Stimulated activated CD8-positive, alpha-beta memory T cell treated with anti-CD3 and anti-CD28 coated beads, Interleukin-4, amount 100 ng/mL, for 24 hours (primary cell): ENCODE measurements at places on chromosomes 11 and 22.

DNA sequence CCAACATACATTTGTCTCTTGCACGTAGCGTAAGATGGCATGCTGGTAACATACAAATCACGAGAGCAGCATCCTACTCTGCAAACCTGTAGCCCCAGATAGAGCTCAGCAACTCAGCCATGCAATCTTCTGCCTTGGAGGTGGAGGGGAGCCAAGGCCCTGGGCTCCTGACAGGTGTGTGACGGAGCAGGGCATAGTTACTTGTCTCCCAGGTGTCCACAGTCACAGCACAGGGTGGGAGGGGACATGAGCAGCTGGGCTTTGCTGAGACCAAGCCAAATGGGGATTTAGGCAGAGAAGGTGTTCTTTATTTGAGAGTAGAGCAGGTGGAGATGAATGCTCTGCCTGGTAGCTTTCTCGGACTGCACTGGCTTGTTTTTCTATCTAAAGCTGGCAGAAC, 111.7 kb downstream of the TEAD1 start:
- DNase-seq = no peak

DNA sequence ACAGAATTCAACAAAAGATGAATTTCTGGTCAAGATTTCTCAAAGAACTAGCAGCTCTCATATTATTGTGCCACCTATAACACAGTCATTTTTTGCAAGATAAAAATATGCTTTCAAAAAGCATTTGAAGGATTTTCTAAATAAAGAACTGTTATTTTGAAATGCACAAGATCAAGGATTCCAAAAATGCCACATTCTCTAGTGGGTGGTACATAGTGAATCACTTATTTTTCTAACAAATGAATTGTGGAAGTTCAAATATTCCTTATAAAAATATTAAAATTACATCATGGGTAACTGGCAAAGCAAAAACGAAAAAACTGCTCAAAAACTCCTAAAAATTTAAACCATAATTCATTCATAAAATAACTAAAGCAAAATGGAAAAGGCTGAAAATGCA, 2.1 kb downstream of the RNF141 start:
- no peak for DNase-seq

- DNase-seq = no peak
These were observed 118.5 kb upstream of the ARHGAP20 start for GRCh38 chr11:110830747-110831146.

DNA sequence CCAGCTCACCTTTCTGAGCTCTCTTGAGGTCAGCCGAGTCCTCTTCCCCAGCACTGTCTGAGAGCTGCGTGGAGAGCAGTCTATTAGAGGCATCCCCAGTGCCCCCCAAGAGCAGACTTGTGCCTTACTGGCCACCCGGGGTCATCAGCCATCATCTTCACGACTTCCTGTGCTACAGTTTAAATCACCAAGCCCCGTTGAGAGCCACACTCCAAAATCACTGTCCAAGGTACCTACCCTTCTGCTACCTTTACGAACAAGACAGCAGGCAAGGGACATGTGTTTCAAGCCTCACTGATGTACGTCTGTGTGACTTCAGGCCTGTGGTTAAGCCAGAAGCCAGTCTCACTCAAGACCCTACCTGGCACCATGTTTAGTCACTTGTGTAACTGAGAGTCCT, 35.1 kb downstream of the MORC2 start:
- no peak for DNase-seq

DNA sequence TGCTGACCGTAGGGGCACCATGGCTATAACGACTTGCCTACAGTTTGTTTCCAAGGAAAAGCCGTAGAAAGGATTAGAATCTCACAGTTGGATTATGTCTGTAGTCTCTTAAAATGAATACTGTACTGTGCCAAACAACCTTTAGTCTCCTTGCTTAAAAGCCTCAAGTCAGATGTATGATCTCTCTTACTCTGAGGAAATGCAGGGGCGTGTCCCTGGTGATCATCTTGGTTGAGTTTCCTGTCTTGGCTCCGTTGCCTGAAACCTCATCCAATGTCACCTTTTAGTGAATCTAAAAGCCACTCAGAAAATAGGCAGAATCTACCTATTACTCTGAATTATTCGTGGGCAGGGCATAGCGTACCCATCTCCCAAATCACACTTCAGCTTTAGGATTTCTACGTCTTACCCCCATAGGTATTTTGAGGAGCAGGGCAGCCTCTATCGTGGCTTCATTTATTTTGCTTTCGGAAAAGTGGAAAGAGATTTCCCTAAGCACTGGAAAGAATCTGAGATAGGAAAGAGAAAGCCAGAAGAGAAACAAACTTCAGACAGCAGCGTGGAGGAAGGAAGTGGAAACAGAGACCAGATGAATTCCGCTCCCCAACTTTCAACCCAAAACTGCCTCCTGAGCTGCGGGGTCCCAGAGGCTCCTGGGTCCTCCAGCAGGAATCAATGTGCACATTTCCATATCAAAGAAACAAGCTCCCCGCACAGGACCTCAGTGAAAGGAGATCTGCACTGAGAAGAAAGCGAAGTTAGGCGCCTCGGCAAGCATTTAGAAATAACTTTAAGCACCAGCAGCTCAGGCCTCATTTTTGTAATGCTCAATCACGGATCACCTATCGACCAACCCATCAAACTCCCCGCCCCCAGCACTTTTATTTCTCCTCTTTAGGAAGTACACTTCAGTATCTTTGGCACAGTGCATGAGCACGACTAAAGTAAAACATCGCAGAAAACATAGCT, 245.8 kb downstream of the ETS1 start:
- DNase-seq = no peak

DNA sequence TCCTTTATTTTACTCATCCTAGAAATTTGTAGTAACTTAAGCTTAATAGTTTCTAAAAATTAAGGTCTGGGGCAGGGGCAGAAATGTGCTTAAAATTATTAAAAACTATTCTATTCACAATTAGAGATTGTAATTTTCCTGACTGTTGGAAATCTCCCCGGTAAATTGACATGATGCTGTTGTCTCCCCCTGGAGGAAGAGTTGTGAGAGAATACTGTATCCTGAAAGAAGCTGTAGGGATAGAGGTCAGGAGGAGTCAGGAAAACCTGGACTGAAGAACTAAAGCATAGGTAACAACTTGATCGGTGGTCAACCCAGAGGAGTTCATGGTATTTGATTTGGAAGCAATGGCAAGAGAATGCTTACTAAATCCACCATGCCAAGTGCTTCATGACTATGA, 16.2 kb upstream of the ESAM start:
- DNase-seq = no peak

GRCh38 chr11:104078245-104078644, 41.8 kb downstream of the DDI1 start:
- DNase-seq = no peak

DNA sequence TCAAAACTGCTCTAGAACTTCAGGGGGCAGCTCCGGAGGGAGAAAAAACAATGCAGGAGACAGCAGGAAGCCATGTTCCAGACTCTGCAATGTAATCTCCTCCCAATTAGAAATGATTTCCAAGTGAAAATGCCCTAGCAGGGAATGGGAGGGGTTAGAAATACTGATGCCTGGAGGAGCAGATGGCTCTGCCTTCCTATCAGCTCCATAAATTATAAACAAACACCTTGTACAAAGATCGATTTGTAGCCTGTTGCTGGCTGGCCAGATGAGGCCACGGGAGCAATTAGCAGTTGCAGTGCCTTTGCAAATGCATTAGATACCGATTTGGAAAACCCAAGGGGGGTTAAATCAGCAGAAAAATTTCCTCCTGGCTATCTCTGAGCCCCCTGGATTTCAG, 46.6 kb upstream of the CHRM4 start:
- no peak for DNase-seq

- peak; percentile 55 for DNase-seq
These were observed at the start of gene FZD4 for GRCh38 chr11:86955361-86956120. Gene FZD4 (minus strand): TSS chr11:86955395. CDS start chr11:86955085, 310 bp downstream.

- DNase-seq = no peak
These were observed 43.1 kb upstream of the DEUP1 start for GRCh38 chr11:93287434-93287833.

DNA sequence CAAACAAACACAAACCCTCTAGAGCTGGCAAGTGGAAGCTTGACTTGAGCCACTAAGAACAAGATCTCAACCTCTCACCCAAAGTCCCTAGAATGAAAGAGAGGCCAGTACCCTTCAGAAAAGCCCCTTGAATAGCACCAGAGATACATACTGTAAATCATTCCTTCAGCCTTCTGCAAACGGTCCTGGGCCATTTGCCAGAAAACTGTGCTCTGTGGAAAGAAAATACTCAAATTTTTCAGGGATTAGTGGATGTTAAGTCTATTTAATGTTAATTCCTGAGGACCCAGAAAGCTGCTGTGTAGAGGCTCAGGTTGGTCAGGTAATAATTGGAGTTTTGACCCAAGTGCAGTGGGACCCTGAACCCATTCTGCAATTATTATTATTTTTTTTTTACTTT, 16.9 kb downstream of the SERPINH1 start:
- no peak for DNase-seq

GRCh38 chr11:58003591-58003990, 20.1 kb upstream of the OR9Q1 start:
- no peak for DNase-seq

DNA sequence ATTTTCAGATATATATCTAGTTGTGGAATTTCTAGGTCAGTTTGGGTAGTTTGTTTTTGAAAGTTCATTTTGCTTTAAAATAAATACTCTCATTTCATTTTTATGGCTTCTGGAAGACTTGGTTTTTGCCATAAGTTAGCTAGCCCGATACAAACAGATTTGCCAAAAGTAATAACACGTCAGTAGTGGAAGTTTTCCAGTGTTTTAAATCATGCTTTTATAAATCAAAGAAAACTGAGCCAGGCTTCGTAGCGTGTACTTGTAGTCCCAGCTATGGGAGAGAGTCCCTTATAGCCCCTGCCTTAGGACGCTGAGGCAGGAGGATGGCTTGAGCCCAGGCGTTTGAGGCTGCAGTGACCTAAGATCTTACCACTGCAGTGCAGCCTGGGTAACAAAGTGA, 21.7 kb upstream of the MICALL1 start:
- no peak for DNase-seq

- no peak for DNase-seq
These were observed 1.6 kb downstream of the TRIM68 start for GRCh38 chr11:4606231-4607015.

- DNase-seq = no peak
These were observed 29.6 kb upstream of the FJX1 start for GRCh38 chr11:35588627-35589026.

DNA sequence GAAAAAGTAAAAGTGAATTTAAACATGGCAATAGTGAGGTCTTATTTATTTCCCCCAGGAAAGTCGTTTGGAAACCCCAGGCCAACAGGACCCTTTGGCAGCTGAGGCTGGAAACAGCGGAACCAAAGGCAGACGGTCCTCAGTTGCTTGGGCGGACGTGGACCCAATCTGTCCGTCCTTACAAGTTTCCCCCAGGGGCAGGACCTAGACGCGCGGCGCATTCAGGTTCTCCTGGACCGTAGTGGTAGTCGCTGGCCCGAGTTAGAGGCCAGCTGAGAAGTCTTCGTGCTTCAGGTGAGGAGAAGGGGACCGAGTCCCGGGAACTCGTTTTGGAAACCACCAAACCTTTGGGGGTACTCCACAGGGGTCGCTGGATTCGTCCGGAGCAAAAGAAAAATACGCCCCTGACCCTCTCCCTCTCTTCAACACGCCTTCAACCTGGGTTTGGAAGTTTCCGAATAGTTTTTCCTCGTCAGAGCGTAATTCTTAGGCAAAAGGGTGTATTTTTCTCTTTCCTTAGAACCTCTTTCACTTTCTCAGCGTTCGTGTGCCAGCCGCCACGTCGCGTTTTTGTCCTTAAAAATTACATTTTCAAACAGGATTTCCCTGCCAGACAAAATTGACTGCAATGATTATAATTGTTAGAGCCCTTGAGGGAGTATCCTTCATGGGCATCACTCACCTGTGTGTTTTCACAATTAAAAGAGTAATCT, 2.1 kb downstream of the METTL15 start:
- DNase-seq = peak; percentile 34

DNA sequence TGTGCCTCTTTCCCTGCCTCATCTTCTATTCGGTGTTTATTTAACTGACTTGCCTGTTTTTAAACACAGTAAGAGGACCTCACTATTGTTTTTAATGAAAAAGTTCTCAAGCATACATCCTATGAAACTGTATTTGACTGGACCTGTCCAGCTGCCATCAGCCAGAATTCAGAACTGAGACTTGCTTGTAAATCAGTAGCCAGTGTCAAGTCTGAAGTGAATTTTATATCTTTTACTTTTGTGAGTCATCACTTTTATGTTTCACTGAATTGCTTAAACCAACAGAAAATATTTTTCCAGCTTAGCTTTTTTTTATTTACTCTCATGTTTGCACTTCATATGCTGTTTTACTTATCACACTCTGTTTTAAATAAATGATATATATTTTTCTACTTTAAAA, 88.3 kb downstream of the LUZP2 start:
- DNase-seq = no peak

DNA sequence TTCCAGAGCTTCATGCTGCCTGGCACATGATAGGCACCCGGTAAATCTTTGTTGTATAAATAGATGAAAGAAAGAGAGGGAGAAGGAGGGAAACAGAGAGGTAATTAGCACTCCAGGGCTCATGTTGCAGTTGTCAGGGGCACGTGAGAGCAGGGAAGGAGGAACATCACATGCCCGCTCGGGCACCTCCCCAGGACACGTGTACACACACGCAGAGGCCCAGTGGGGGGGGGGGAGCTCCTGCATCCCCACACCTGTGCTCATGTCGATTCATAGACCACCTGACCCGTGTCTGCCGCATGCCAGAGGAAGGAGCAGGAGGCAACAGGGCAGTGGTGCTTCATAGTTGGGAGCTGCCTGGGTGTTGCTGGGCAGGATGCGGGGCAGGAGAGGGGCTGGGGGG, 37.1 kb upstream of the NNMT start:
- DNase-seq = no peak

GRCh38 chr11:78313898-78314297, 103.7 kb downstream of the GAB2 start:
- no peak for DNase-seq

- DNase-seq = no peak
These were observed 32.9 kb upstream of the DLAT start for GRCh38 chr11:111992206-111992855.

DNA sequence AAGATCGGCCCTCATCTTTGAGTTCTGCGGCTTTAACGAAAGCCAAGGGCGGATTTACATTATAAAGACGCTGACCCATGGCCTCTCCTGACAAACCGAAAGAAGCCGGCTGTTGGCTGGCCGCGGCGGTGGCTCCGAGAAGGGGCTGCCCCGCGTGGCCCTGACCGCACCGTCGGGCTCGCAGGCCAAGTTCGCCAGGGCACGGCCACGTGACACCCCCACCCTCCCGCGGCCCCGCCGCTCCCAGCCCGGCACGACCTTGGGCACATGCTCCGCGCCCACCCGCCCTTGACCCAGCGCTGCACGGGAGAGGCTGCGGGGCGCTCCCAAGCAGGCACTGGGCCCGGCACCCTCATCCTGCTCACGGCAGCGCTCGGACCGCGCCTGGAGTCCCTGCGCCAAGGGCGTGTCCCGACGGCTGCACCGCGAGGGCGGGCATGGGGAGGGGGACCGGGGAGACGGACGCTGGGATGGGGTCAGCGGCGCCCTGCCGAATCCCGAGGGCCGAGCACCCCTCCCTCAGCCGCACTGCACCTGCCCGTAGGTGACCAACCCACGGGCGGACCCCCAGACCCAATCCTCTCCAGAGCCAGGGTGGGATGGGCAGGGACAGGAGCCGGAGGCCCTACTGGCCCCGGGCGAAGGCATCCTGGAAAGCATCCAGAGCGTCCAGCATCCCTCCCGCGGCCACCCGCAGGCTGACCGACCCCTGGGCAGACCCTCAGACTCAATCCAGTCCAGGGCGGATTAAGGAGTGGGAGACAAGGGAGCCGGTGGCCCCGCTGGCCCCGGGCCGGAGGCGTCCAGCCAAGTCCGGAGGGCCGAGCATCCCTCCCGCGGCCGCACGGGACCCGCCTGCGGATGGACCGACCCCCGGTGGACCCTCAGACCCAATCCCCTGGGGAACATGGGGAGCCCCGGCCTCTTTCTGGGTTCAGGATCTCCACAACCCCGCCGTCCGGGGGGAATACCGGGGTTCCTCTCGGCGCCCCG, 759 bp downstream of the CPT1A start:
- no peak for DNase-seq
